Activated naive CD8-positive, alpha-beta T cell treated with anti-CD3 and anti-CD28 coated beads, Interleukin-2, amount 10 ng/mL, durations not matched to agents 7 days and 5 days (primary cell): ENCODE measurements at places on chromosomes 4 and X. TPM values are rescaled to one million over a fixed set of nuclear protein-coding genes. Genes with fewer than 3 reads are reported as not detected.

DNA sequence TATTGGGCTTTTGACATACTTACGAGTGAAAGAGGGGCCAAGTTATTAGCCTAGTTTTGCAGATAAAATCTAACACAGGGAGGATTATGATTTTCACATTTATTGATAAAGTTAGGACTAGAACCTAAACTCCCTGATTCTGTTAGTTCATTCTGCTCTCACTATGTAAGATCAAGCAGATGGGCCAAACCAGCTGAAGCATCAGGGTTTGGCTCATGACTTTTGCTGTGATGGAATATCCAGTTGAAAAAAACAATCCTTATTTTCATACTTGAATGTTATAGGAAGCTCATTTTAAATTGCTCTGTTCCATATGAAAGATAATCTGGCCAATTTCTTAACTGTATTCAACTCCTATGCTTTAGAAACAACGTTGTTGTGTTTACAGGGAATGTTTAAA is 21.2 kb downstream of the SPRY1 start:
- no peak for DNase-seq
- H3K27me3 ChIP-seq, result no peaks in the 10 kb centered on the region
- H3K4me1 ChIP-seq, result peaks cover 75% of the 10 kb centered on the region

DNA sequence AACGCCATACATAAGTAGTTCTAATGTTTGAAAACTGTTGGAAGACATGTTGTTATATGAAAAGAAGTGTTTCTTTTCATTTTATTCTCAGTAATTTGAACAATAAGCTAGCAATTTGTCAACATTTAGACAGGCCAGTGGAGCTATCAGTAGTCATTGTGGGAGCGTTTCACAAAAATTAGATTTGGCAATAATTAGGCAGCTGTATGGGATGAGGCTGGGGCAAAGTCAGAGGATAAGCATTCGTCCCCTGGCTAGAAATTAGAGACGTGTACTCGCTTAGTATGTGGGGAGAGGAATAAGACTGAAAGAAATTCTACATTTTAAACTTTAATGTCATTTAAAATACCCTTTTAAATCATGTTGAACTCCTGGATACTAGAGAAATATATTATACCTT is 70.6 kb downstream of the TMEM144 start:
- H3K36me3 ChIP-seq, result no peaks in the 10 kb centered on the region
- no peaks in the 10 kb centered on the region for H3K27me3 ChIP-seq
- no peak for DNase-seq
- no peaks in the 10 kb centered on the region for H3K4me1 ChIP-seq
- H3K4me3 ChIP-seq, result no peak overlapping the region

GRCh38 chr4:184444953-184445309 is 29.4 kb downstream of the IRF2 start:
- no peak overlapping the region for H3K27ac ChIP-seq
- H3K36me3 ChIP-seq, result peaks cover 32% of the 10 kb centered on the region
- no peaks in the 10 kb centered on the region for H3K27me3 ChIP-seq
- no peak for DNase-seq
- H3K4me3 ChIP-seq, result peak overlapping the region; percentile 9

GRCh38 chr4:55358246-55358645 is 12.2 kb downstream of the SRD5A3 start:
- H3K27ac ChIP-seq, result no peak overlapping the region
- no peaks in the 10 kb centered on the region for H3K27me3 ChIP-seq
- H3K4me3 ChIP-seq, result no peak overlapping the region
- peaks cover 5% of the 10 kb centered on the region for H3K4me1 ChIP-seq

DNA sequence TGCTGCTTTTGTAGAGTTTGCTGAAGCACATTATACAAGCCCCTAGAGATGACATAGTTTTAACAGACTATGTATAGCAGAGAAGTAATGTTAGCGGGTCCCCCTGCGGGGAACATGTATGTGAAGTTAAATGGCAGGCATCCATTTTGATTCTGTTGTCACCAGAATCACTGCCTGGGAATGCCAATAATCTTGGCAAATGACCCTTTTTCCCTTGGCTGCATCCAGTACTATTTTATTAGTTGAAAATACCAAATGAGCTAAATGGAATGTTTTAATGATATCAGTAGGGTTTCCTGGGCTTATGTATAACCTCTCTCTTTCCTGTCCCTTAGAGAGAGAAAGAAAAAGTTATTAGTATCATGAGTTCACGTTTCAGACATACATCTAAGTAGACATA is 93.6 kb downstream of the LIMCH1 start:
- no peak overlapping the region for H3K27ac ChIP-seq
- H3K36me3 ChIP-seq, result no peaks in the 10 kb centered on the region
- H3K4me3 ChIP-seq, result no peak overlapping the region
- DNase-seq, result no peak

DNA sequence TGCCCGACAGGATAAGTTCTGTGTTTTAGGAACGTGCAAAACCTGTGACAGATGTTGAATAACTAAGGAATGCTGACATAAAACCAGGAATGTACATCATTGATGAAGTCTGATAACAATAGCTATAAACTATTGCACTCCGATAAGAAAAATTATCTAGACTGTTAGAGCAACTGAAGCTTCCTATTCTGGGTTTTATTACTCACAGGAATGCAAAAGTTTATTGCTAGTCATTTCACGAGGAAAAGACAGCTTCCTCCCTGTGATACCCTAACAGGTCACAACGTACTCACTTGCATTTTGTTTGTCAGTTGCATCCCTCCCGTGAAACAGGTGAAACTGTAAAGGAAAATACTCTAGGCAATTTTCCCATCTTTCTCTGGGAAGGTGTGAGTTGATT is 65.9 kb downstream of the CLDN22 start:
- peaks cover 8% of the 10 kb centered on the region for H3K27me3 ChIP-seq
- no peak overlapping the region for H3K4me3 ChIP-seq
- DNase-seq, result no peak
- peaks cover 2% of the 10 kb centered on the region for H3K4me1 ChIP-seq

DNA sequence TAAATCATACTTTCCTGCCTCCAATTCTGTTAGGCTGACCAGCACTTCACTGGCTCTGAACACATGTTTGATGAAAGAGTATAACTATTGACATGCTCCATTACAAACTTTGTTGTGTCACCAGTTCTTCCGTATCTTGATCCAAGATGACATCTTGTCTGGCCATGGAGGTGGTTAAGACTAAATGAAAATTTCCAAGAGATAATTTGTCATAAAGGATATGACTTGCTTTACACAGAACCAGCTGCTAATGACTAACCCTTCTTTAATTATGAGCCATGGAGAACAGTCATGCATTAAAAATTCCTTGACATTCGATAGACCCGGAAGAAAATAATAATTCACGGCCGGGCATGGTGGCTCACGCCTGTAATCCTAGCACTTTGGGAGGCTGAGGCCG is 17.7 kb upstream of the N4BP2 start:
- H3K27ac ChIP-seq, result no peak overlapping the region
- H3K4me3 ChIP-seq, result no peak overlapping the region
- no peak for DNase-seq
- H3K27me3 ChIP-seq, result no peaks in the 10 kb centered on the region
- no peaks in the 10 kb centered on the region for H3K36me3 ChIP-seq
- no peaks in the 10 kb centered on the region for H3K4me1 ChIP-seq

DNA sequence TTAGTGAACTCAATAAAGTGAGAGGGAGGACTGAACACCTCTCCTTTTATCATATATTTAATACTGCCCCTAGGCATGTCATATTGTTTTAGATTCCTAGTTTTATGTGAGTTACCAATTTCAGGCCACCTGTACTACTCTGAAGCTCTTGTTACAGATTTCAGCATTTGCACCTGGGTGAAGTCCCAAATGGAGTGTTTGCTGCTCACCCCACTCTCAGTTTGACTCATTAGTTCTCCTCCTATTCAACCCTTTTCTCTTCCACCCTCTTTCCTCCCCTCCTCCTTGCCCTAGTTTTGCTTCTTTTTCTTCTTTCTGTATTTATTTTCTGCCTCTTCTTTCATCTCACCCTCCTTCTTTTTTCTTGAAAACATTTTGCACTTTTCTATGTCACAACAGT is 1852.2 kb upstream of the IGFBP7 start:
- no peaks in the 10 kb centered on the region for H3K36me3 ChIP-seq
- no peak overlapping the region for H3K27ac ChIP-seq
- H3K4me1 ChIP-seq, result no peaks in the 10 kb centered on the region
- H3K4me3 ChIP-seq, result no peak overlapping the region
- no peaks in the 10 kb centered on the region for H3K27me3 ChIP-seq

Gene CDKL2
- total RNA-seq, result 0.45 TPM

Gene HERC5
- total RNA-seq, result 46.5 TPM

Gene SLC38A5
- total RNA-seq, result 62.6 TPM

Gene FREM3
- not detected for total RNA-seq
